ENCODE measurements at places on chromosomes 11 and 22. TPM values are rescaled to one million over a fixed set of nuclear protein-coding genes. Genes with fewer than 3 reads are reported as not detected.

IGLL5 gene
- not detected for polyA plus RNA-seq

MRGPRE gene
- not detected for polyA plus RNA-seq

OSM gene
- polyA plus RNA-seq: not detected

ZNHIT2 gene
- polyA plus RNA-seq: 23.4 TPM

HTR3B gene
- polyA plus RNA-seq: not detected
